ENCODE measurements at places on chromosomes 1 and 21.
A peak's percentile ranks its signal among the peaks of the same experiment; 100 is the strongest.

DNA sequence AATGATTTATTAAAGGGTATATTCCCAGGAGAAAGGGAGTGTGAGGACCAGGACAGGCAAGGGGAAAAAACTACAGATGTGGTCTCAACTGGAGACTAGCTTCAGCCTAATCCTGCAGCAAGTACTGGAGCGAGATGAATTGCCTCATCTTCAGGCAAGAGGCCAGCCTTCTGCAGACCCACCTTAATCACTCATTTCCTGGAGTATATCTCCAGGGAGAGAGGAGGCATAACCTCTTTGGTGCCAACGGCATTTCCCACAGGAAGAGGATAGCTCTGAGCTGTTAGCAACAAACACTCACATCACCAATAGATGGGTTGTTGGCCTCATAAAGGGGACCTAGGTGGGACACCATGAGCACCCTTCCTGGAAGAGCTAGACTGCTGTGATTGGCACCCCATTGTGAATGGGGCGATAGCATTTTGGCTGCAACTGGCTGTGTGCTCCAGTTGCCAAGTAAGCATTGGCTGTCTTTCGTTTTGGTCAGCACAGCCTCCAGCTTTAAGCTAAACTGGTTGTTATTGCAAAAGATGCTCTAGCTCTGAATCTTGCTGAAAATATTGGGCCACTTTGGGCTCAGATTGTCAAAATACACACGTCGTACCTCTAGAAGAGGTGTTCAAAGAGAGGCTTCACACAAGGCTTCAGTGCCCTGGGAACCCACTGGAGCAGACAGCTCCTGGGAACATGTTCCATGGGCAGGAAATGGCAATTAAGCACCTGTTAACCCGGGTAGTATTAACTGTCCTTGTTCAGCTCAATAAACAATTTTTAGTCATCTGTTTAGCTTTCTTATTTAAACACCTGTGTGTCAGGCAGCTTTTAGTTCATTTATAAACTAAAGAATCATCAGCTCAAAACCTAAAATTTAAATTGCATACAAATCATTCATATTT, 314.8 kb upstream of the C1orf87 start:
- no peak for DNase-seq

GRCh38 chr1:10082785-10083479, 50.2 kb downstream of the UBE4B start:
- no peak for DNase-seq

DNA sequence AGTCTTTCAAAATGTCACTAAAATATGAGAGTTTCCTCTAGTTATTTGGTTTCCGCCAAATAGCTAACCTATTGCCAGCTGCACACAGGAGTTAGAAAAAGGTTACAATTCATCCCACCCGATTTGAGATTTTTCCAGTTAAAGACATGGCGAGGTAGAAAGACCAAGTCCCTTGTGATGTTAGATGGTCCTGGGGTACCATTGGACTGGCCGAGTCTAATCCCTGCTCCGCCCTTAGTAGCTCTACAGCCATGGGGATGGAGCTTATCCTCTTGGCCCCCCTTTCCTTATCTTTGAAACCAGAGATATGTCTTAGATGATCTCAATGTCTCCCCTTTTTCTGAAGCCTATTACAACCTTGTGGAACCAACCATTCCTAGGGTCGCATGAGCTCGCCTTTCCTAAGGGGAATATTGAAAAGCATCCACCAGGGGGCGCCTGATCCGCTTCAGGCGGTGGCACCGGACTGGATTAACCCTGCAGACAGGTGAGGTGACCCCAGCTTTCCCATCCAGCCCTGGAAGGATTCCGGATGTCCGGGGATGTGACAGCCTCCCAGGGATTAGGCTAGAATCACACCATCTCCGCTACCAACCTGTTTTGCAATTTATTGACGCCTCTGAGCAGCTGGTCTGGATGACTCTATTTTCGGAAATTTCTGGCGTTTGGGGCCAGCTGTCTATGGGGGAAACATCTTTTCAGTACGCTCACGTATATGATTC, 68.3 kb upstream of the SIM2 start:
- DNase-seq = peak; percentile 48

GRCh38 chr1:73176902-73177301, 894.6 kb upstream of the NEGR1 start:
- no peak for DNase-seq
